T-helper 17 cell (primary cell): ENCODE measurements at places on chromosomes 2 and 18.

DNA sequence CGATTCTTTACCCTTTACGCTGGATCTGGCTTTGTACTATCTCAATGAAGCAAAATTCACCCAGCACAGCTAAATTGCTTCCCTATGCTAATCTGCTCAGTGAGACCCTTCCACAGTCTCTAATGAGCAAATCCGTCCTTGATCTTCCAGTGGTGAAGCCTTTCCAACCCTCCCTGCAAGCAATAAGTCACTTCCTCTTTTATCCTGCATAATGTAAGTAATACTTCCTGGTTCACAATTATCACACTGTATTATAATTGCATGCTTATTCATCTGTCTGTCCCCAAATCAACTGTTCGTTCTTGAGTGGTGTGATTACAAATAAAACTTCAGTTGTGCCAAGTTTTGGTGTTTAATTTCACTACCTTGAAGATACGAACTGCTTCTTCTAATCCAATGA lies 404.0 kb downstream of the ADCYAP1 start:
- DNase-seq, result no peak

- no peak for DNase-seq
Measured at GRCh38 chr2:32735348-32735747, 107.5 kb downstream of the TTC27 start.

DNA sequence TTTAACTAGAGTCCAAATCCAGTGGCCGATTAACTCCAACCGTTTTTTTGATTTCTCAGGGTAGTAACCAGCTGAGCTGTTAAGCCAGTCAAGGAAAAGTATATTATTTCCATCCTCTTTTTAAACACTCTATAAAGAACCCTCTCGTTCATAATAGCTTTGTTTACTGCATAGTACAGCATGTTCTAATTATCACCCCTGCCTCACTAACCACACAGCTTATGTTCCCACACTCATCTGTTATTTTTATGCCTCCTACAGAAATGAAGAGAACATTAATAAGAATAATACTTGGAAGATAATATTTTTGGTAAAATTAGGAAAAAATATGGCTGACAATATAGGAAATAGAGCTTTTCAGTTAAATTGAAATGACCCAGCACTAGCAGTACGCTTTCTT lies 2132.8 kb upstream of the CELF4 start:
- DNase-seq, result no peak

DNA sequence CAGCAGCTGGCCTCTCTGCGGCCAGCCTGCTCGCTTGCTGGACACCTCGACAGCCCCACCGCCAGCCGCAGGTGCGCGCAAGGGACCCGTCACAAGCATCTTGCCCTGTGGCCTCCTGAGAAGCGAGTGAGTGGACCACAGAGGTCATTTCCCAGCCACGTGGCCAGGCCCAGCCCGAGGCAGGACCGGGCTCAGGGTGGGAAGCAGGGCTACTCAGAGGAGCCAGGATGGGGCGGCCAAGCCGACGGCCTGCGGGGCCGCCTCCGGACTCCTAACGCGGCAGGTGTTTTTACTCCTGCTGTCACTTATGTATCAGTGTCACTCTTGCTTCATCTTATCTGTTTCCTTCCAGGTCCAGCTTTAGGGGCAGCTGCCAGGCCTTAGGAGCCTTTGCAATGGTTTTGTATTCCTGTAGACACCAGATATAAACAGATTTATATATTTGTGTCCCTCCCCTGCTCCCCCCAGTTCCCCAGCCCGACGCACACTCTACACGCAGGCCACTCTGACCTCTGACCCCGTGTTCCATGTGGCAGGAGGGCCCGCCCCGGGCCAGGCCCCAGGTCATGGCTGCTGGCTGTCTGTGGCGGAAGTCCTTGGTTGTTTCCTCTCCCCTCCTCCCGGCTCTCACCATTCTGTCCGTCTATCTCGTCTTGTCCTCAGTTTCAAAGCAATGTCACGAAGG lies 236.4 kb downstream of the ATAD2B start:
- no peak for DNase-seq

- DNase-seq, result no peak
Measured at GRCh38 chr2:196372276-196372809, 201.0 kb upstream of the STK17B start.

- DNase-seq, result no peak
Measured at GRCh38 chr2:201952187-201952586, 81.5 kb upstream of the FZD7 start.

- no peak for DNase-seq
Measured at GRCh38 chr2:56741601-56742102, 557.9 kb downstream of the CCDC85A start.

DNA sequence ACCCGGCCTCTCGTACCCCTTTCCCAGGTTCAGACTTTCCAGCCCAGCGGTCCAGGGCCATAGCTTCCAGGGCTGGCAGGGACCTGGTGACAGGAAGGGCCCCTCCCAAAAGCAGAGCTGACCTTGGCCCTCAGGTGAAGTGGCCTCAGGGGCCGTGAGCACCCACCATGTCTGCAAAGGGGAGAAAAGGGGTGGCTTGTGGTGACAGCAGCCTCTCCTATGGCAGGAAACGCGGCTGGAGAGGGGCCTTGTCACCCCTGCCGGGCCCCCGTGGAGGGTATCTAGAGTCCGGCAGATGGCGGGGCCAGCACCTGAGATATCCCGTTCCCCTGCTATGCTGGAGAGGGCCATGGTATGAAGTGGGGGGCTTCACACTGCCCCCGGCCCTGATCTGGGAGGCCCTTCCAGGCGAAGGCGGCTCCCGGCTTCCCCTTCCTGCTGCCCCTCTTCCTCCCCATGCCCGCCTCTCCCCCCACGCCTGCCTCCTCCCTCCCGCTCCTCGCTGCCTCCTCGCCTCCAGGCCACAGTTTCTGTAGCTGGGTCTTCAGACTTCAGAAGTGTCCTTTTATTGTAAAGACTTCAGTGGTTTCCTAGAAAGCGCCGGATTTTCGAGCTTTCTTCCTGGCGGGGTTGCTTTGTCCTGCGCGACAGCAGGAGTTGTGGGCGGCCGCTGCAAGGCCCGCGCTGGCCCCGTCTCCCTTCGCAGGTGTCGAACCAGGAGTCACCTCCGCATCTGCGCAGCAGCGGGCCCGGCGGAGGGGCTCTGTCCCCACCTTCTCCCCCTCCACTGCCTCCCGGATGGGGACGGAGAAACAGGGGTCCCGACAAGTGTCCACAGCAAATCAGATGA lies 240.5 kb upstream of the MYT1L start:
- DNase-seq, result no peak

DNA sequence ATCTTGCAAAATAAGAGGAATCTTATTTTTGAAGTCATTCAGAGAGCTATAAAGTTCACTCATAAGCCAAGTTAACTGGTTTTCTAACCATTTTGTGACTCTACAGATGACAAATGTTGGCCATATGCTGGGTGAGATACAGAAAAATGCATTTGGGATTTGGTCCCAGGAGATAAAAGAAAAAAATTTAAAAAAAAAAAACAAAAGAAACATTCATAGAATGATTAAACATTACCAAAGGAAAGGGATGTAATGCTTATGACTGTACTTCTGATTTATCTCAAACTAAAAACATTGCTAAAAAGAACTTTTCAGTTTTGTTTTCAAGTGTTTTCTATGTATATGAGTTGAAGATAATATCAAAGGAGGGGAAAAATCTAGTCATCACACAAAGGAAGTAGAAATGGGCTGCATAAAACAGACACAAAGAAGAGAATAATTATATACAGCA lies 43.1 kb downstream of the PELI1 start:
- DNase-seq, result no peak
